ENCODE measurements at places on chromosomes 12 and 14.

DNA sequence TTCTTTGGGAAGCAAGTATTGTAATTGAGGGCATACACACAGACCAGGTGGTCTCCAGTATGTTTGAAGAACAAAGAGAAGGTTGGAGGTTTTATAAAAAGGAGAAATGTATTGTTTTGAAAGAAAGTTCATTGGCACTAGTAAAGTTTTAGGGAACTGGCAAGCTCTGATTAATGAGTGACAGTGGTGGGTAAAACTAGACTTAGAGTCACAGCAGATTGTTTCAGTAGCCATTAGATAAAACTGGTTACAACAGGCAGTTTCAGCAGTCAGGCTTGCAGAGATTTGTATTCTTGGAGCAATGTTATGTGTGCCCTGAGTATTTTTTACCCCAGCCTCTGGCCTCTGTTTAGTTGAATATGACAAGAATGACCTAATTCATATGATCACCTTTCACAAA is 49.1 kb upstream of the ARID2 start:
- no peak for DNase-seq

- DNase-seq: no peak
Observed at GRCh38 chr14:47739541-47739940, 64.1 kb upstream of the MDGA2 start.

DNA sequence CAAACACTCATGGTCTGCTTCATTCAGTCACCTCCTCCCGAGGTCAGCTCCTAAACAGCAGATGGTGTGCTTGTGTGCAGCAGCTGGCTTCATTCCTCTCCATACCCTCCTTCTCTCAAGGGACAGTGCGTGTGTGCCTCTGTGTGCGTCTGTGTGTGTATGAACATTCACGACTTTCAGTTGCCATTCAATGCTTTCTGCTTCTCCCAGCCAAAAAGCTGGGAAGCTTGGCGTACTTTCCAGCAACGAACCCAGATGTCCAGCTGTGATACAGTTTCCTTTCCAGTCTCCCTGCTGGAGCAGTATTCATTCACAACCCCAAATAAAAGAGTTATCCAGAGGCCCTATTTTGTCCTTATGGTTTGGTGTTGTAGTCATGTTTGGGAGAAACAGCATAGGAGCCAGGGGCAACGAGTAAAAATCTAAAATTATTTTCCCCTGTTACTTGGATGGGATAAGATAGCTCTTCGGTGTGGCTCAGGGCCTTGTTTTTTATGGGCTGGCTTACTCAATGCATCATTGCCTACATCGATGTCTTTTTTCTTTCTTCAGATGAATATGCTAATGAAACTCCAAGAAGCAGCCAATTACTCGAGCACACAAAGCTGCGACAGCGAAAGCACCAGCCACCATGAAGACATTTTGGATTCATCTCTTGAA is 379.3 kb downstream of the NAV3 start:
- DNase-seq: peak; percentile 91

DNA sequence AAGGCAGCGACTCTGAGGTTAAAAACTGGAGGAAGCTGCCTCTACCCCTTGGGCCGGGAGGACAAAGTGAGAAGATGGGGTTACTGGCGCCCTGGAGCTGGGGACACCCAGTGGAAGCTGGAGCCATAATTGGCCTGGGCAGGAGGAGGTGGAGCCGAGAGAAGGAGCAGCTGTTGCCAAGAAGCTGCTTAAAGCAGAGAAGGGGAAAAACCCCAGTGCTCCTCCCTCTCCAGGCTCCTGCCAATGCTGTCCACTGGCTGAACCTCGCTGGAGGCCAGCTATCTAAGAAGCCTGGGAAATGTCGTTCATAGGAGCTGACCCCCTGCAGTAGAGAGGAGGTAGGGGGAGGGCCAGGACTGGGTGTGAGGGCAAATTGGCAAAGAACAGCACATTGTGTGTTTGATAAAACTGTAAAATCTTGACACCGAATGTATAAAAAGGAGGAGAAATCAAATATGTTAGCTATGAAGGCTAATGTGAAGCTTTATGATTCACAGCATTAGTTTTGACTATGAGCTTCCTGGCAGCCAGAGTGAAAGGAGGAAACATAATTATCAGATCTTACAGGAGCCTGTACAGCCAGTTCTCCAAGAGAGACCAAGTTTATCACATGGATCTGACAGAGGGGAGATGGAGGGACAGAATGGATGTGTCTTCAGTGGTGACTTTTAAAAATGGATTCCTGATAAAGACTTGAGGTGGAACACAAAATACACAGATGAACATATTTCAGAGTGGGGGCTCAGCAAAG is 9.5 kb downstream of the HHIPL1 start:
- peak; percentile 79 for DNase-seq

- DNase-seq: no peak
Observed at GRCh38 chr14:66884149-66884548, 305.1 kb upstream of the GARIN2 start.

GRCh38 chr14:105398044-105398725 is at the start of gene TEX22:
TSS of gene TEX22 (plus strand) at chr14:105398538. CDS start at chr14:105399341, 803 bp downstream.
- peak; percentile 72 for DNase-seq

- peak; percentile 69 for DNase-seq
Observed at GRCh38 chr12:64633940-64634337, 23.6 kb downstream of the RASSF3 start.

GRCh38 chr14:60515511-60516289 is 6.8 kb downstream of the SIX6 start:
- no peak for DNase-seq

GRCh38 chr12:68432622-68433021 is 100.5 kb upstream of the MDM1 start:
- no peak for DNase-seq

DNA sequence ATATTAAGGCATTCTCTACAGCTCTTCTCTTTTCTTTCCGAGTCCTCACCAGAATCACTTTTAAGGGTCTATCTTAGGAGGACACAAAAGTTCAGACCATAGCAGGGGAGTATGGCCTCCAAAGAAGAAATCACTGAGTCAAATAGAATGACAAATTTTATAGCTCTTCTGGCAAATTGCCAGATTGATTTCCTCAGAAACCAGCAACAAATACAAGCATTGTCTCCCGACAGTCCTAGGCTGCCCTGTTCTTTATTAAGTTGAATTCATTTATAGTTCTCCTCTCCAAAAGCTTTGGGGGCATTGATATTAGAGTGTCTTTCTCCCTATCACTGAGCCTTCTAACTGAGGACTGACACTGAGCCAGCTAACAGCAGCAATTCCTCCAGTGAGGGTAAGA is 156.4 kb upstream of the FRMD6 start:
- DNase-seq: no peak

DNA sequence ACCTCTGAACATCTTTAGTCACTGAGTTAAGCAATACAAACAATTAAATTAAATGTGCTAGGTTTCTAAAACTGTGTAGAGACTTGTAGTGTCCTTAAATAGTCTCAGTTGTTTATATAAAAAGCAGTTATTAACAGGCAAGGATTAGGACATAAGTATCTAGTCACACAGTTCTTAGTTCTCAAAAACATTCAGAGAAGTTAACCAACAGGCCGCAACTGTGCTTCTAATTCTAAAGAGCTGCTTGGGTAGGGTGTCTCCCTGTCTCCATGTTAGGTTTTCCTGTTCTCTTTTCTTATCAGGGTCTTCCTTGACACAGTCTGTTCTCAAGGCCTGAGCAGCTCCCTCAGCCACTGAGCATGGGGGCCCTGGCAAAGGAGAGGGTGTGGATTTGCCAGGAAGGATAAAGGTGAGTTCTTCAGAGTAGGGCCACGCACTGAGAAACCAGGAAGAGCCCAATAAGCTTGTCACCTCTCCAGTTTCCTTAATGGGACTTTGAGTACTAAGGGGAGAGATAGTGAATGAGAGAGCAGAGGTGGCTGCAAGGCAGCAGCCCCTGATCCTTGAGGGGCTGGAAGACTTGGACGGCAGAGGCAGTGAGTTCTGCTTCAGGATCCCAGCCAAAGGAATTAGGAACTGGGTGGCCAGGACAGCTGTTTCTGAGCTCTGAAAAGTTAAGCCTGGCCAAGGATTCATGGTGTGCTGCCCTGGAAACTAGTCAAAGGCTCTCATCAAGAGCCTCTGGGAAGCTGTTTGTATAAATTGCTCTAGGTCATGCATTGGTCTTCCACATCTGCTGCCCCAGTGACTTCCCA is 177.3 kb downstream of the MYRFL start:
- DNase-seq: peak; percentile 51

- no peak for DNase-seq
Observed at GRCh38 chr14:64723691-64724577, 19.7 kb downstream of the PLEKHG3 start.

GRCh38 chr14:61351477-61351876 is 30.1 kb downstream of the PRKCH start:
- DNase-seq: no peak

DNA sequence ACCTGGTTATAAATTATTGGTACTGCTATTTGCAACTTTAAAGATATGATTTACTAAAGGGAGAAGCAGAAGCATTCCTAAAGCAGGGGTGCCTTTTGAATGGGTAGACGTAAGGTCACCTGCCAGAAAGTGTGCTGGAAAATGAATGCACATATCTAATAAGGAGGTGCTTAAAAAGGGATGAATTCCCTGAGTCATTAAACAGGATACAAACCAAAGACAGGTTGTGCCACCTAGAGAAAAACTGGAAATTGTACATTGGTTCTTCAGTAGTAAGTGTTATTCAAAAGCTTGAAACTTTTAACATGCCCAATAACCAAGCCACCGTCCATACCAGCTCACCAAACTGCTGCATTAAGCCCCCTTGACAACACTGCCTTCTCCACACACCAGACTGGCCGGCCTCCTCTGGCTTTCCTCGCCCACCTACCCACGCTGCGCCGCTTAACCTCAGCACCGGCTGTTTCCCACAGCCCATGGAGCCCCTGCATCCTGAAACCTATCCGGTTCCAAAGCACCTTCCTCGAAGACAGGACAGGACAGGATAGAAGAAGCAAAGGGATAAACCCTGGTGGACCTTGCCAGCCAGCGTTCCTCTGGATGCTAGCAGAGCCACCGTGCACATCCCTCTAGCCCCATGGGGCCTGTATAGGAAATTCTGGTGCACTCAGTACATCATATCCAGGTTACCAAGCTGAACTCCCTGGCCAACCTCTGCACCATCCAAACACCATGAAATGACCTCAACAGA is 201.5 kb upstream of the CAND1 start:
- DNase-seq: no peak

- peak; percentile 66 for DNase-seq
Observed at GRCh38 chr12:6038160-6038559, 86.3 kb downstream of the VWF start.

- no peak for DNase-seq
Observed at GRCh38 chr14:37695866-37696265, 100.4 kb downstream of the TTC6 start.

DNA sequence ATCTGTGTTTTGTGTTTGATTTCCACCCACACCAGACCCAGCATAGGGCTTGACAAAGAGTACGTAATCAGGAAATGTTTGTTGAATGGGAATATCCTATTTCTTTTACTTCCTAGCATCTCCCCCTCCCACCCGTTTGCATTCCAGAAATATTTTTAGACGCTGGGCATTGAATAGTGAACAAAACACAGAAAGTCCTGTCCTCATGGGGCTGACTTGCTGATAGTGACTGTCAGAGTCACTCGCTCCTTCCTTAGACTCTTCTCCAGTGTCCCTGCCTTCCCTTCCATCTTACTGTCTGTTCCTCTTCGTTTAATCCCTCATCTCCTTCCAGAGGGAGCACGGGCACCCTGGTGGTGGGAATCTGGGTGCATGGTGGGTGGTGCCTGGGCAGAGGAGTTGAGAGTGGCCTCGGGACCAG is 53.6 kb downstream of the SLC25A47 start:
- peak; percentile 29 for DNase-seq

GRCh38 chr14:53716578-53716977 is 240.0 kb downstream of the BMP4 start:
- no peak for DNase-seq

GRCh38 chr12:111812881-111813741 is 28.9 kb upstream of the MAPKAPK5 start:
- peak; percentile 82 for DNase-seq

- no peak for DNase-seq
Observed at GRCh38 chr14:61369454-61369810, 48.1 kb downstream of the PRKCH start.

- DNase-seq: no peak
Observed at GRCh38 chr14:75495882-75496281, 26.4 kb upstream of the BATF start.

DNA sequence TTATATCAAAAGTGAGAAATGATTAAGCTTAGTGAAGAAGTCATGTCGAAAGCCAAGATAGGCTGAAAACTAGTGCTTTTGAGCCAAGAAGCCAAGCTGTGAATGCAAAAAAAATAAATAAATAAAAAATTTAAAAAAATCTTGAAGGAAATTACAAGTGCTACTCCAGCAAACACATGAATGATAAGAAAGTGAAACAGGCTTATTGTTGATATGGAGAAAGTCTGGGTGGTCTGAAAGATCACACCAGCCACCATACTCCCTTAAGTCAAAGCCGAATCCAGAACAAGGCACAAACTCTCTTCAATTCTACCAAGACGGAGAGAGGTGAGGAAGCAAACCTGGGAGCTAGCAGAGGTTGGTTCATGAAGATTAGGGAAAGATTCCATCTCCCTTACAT is 49.7 kb downstream of the MED13L start:
- DNase-seq: no peak

DNA sequence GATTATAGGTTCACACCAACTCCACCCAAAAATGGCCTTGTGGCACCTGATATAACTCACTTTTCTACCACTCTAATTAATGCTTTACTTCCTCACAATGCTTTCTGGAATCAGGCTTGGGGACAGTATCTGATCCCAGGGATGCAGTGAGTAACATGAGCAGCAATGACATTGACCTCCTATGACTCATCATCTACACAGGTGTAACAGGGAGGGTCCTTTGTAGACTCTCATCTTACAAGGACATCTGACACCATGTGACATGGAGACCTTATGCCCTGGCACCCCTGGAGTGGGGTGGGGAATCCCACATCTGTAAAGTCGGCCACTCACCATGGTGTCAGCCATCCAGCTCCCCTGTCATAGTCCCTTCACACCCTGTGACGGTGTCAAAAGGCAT is 586.4 kb downstream of the MED13L start:
- DNase-seq: no peak

GRCh38 chr12:9180810-9181209 is 27.4 kb downstream of the PZP start:
- DNase-seq: no peak

GRCh38 chr12:27781680-27782079 is 1.6 kb upstream of the MANSC4 start:
- no peak for DNase-seq

GRCh38 chr12:49893753-49894750 is 9.6 kb downstream of the FAIM2 start:
- DNase-seq: no peak

DNA sequence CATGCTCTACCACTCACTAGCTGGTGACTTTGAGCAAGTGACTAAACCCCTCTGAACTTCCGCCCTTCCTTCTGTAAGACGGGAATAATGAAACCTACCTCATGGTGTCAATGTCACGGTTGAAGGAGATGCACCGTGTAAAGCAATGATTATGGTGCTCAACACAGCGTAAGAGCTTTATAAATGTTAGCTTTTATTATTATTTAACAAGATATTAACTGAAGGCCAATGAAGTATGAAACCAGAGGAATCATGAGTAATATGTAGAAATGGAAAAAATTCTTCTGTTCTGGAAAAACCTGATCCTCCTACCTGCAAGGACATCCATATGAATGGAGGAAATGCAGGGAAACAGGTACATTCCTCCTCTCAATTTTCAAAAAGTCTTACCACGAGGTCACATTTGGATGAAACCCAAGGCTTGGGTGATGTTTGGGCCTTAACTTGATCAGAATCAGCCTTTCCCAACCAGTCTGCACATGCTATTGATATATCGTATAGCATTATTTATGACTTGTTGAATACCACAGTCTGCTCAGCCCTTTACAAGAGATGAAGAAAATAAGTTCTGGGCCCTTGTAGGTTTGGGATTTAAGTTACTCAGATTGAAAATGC is 166.8 kb upstream of the TBX3 start:
- DNase-seq: no peak
